ENCODE measurements at places on chromosomes 2 and 18. TPM values are rescaled to one million over a fixed set of nuclear protein-coding genes. Genes with fewer than 3 reads are reported as not detected.
A peak's percentile ranks its signal among the peaks of the same experiment; 100 is the strongest.

DNA sequence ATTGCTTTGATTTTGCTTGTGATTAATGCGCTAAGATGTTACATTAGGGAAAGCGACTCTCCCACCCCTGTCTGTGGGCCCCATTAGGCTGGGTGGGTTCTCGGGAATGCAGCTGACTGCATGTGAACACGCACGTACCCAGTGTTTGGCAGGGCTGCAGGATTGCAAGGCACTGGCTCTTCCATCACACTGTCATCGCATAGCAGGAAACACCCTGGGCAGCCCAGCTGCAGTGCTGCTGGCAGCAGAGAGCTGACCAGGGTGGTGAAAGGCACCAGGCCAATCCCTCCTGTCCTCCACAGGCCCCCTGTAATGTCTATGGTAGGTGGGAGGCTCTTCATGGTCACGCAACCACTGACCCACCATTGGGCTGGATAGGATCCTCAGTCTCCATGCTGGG, 34.4 kb upstream of the FZD7 start:
- DNase-seq = no peak

DNA sequence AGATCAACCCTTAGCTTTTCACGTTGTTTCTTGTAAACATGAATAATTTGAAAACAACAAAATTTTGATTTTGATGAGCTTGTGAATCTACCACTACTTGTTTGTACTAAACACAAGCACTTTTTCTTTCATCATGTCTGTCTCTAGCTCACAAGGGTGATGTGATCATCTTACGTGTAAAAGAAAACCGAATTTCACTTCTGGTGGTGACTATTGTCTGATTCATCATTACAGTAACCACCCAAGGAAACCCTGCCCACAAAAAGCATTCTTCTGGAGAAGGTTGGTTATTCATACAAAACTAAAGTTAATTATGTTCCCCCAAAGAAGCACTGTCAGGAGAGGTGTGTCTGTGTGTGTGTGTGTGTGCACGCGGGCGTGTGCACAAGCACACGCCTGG, 285.4 kb downstream of the ZNF516 start:
- peak; percentile 30 for DNase-seq

The TCF7L1 gene
- 0.39 TPM for total RNA-seq

- no peak for DNase-seq
These were observed 432.7 kb upstream of the TRIB2 start for GRCh38 chr2:12284037-12284436.

GRCh38 chr18:78979056-78979729, 425 bp upstream of the SALL3 start:
- no peak for DNase-seq

DNA sequence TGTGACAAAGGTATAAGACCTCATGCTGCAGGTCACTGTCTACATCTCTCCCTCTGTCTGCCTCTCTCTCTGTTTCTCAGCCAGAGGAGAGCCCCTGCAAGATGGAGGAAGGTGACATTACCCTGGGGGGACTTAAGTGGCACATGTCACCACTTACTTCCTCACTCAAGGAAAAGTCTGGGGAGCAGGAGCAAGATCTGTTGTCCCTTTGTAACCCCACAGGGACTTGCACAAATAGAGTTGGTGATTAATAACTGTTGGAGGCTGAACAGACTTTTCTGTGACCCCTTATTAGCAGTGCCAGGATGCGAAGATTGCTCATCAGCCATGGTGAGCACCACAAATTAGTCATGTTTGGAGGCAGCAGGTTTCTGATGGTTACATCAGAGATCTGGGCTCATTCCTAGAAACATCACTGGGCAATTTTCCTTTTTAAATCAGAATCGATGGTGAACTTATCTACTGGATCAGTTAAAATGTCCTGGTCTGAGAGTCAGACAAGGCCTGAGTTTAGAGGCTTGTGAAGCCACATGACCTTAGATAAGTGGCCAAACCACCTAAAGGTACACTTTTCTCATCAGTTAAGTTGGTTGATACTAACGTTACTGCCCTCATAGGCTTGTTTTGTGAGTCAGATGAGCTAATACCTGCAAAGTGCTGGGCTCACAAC, 81.2 kb upstream of the LTBP1 start:
- DNase-seq = peak; percentile 79

The ERMN gene
- not detected for total RNA-seq

DNA sequence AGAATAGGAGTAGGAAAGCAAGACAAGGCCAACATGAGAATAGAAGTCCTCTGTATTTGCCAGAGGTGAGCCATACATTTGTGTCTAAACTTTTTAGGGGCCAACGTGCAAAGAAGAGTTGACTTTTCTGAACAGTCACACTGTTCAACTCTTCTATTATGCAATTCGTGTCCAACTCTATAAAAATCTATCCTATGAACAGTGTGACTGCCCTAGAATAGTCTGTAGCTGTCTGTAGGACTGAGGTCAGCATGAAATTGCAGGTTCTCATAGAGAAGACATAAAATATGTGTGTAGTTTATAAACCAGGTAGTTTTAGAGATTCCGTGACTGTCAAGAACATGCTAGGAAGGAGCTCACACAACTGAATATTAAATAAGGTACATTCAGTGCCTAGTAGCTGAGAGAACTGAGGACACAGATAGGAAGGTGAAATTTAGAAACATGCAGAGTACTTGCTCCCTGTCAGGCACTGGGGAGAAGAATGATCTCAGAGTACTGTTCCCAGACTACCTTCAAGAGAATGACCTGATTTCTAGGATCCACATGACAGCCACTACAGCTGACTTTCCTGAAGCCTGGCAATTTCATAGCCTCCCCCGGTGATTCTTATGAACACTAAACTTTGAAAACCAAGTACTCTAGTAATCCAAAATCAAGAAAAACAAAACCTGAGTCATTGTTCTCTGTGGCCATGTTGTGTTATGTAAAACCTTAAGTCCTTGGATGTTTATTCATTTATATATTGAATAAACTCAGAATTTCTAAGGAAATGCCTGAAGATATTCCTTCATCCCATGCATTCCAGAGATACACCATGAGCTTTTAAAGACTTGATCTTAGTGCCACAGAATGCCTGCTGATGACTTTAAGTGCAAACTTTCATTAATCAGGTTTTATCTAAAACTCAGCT, 201.5 kb upstream of the BOD1L2 start:
- DNase-seq = no peak

- DNase-seq = peak; percentile 70
These were observed 35.8 kb upstream of the AFF3 start for GRCh38 chr2:100178085-100178788.

DNA sequence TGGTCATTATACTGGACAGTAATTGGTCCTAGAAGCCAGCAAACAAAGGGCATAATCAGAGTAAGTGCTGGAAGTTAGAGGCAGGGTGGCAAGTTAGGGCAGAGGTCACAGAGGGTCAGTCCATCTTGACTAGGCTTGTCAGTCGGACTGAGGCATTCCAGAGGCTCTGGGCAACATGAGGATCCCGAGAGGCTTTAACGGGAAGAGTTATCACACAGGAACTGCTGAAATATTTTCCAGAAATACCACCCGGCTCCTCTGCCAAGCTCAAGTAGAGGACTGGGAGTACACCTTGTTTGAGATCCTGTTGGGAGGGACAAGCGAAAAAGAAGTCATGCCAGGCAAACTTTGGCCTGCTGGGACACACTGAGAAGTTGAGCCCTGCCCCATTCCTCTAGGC, 13.7 kb downstream of the C2orf81 start:
- DNase-seq = no peak

The GALR1 gene
- total RNA-seq = not detected

GRCh38 chr18:35771172-35771571, 189.6 kb downstream of the GALNT1 start:
- DNase-seq = no peak

DNA sequence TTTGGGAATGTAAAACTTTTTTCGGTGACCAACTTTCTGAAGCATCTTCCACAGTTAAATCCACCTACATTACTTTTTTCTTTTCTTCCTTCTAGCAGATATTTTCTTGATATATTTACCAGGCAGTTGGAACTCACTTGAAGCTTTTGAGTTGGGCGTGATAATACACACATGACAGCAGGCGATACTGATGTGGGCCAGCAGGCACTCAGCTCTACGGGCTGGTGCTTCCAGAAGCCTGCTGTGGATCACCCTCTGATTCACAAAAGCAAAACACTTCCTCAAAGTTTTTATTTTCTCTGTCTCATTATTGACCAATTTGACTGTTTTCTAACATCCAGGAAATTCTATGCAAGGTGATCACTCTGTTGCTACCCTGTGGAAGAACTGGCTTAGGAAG, 22.9 kb downstream of the GRHL1 start:
- DNase-seq = no peak

DNA sequence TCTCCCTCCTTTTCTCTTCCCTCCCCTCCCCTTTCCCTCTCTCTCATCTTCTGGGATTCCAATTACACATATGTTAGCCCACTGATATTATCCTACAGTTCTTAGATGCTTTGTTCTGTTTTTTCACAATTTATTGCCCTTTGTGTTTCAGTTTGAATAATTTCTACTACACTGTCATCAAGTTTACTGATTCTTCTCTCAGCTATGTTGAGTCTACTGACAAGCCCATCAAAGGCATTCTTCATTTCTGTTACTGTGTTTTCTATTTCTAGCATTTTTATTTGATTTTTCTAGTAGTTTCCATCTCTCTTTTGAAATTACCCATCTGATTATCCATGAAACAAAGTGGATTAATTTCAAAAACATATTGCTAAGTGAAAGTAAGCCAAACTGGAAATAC, 219.6 kb downstream of the TNS1 start:
- DNase-seq = no peak

The ME2 gene
- 30.4 TPM for total RNA-seq

The GNAL gene
- not detected for total RNA-seq

DNA sequence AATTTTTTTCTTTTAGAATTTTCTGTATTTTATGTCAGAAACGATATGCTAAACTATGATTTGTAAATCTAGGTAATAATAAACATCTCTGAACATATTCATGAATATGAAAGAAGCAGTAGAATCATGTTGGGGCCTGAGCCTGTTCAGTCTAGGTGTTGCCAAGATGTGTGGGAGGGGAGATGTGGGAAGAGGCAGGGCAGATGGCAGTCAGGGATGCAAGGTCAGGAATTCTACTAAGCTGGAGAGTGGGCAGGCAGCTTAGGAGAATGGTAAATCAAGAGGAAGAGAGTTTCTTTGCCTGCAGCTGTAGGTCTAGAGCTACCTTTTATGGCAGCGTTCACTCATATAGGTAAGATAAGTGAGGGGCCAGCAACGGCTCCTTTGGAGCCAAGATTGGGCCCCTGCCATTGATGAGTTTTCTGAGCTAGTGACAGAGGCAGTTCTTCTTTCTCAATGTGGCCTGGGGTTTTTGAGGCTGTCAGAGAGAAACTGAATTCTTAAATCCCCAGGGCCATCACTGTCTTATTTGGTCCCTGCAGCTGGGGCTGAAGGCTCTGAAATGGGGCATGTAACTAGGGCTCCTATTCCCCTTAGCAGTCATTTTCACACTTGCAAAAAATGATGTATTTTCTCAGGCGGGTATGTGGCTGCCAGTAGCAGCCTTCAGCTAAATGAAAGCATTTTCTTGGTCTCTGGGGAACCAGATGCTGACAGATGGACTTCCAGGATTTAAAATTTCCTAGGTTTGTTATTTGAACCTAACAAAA, 232.8 kb downstream of the PIK3C3 start:
- DNase-seq = peak; percentile 10

The CPO gene
- total RNA-seq = not detected

DNA sequence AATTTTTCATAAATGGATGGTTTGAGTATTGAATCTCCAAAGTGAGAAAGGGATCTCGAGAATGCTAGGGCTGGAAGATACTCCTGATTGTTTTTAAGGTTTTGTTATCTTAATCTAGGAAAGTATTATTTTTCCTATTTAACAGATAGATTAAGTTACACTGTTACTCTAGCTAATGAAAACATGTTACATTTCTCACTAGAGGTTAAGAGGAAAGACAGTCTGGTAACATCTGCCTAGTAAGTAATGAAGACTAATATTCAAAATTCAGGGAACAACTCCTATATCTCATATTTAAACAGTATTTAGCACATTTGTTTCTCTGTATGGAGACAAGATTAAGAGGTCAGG, 2.0 kb downstream of the GALNT3 start:
- DNase-seq = no peak

DNA sequence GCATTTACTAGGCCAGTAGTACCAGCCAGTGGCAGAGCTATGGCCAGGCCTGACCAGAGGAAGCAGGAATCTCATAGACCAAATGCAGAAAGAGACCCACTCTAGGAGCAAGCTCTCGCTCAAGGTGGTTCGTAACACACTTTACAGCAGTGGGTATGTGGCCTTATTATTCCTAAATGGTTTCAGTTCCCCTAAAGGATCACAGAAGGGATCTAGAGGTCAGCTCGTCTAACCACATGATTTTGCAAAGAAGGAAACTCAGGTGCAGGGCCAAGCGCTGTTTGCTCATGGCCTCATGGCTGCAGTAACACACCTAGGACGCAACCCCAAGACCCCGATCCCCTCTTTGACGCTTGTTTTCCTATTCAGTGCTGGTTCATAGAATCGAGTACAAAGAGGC, 65.5 kb upstream of the ATG16L1 start:
- DNase-seq = no peak

The HOXD11 gene
- total RNA-seq = not detected

The ALKAL2 gene
- total RNA-seq = not detected

The AGXT gene
- total RNA-seq = 0.10 TPM

GRCh38 chr2:36536776-36537175, 61.2 kb downstream of the FEZ2 start:
- no peak for DNase-seq

DNA sequence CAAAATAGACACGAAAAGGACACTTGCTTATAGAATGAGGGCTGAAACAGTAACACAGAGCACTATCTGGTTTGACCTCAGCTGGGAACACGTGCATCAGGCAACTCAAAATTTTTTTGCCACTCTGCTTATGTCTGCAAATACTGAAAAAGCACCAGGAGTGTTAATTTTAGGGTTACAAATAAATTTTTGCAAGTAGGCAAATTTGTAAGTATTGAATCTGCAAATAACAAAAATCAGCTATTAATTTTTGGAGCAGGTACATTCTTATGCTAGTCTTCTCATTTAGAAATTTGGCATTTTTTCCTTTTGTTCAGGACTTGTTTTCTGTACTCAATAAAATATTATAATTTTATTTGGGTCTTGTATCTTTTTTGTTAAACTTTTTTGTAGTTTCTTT, 29.7 kb downstream of the DYTN start:
- no peak for DNase-seq

- no peak for DNase-seq
These were observed 16.5 kb downstream of the OSBPL1A start for GRCh38 chr18:24381126-24381525.

- no peak for DNase-seq
These were observed 30.8 kb downstream of the EN1 start for GRCh38 chr2:118816669-118817068.

The SCG2 gene
- 79.7 TPM for total RNA-seq

DNA sequence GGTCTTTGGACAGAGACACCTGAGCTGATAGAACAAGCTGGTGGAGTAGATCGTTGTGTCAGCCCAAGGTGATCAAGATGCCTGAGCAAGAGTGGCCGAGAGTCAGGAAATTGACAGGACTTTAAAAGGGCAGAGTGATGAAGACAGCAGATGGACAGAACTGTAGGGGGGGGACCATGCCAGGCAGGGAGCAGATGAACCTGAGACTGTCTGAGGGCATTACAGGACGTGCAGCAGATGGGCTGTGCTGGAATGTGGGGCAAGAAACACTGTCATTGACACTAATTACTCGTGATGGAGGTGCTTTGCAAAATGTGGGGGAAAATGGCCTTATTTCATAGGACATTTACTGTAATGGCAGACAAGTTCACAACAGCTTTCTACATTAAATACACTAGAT, 225.0 kb downstream of the THSD7B start:
- no peak for DNase-seq

Data from RPMI7951 (cell line).